ENCODE measurements at places on chromosomes 2 and 18.

GRCh38 chr2:25293145-25293544, 48.6 kb downstream of the DNMT3A start:
- DNase-seq: no peak

GRCh38 chr2:216103213-216103612, 5.9 kb upstream of the XRCC5 start:
- no peak for DNase-seq

- DNase-seq: no peak
Observed at GRCh38 chr2:46913471-46914381, 1.9 kb downstream of the MCFD2 start.

- no peak for DNase-seq
Observed at GRCh38 chr2:230664128-230664527, 48.5 kb upstream of the CAB39 start.

- no peak for DNase-seq
Observed at GRCh38 chr18:62211325-62211828, 24.3 kb downstream of the RELCH start.

DNA sequence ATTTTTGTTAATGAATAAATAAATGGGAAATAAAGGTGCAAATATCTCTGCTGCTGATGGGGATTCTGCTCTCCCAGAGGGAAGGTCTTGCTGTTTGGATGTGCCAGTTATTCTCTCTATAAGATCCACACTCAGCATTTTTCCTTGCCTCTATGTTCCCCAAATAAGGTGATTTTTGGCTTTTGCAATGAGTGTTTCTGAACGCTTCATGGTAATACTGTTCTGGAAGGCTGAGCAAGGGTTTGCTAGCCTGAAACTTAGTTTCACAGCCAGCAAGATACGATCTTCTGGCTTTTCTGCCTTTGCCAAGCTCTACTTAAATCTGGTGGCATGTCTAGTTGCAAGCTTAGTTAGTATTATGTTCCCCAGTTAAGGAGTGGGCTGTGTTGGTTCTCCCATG, 114.6 kb downstream of the LPIN1 start:
- DNase-seq: no peak

GRCh38 chr18:36889321-36889720, 60.4 kb downstream of the KIAA1328 start:
- DNase-seq: no peak

GRCh38 chr2:215882689-215883088, 130.7 kb downstream of the MREG start:
- no peak for DNase-seq

- DNase-seq: no peak
Observed at GRCh38 chr2:197028230-197028629, 101.7 kb upstream of the PGAP1 start.

DNA sequence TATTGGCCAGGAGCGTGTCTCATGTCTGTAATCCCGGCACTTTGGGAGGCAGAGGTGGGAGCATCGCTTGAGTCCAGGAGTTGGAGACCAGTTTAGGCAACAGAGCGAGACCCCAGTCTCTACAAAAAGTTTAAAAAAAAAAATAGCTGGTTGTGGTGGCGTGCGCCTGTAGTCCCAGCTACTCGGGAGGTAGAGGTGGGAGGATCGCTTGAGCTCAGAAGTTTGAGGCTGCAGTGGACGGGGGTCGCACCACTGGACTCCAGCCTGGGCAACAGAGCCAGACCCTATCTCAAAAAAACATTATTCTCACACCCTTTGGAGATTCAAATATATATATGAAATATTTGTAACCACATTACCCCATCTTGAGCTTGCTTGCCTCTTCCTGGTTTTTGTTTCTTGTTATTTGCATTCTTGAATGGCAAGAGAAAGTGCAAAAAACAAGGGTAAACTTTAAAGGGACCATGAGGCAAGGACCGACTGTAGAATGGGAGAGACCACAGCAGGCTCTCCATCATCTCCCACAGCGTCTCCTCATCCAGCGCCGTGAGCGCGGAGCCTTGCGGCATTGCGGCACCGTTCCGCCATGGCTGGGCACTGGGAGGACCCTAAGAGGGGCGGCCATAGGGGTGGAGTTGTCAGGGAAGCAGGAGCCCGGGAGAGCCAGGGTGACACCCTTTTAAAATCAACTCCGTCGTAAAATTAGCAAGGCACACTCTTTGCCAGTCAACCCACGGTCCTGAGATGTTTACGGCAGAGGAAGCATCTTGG, 1.4 kb downstream of the ELP2 start:
- no peak for DNase-seq
